ENCODE measurements at places on chromosomes 6 and 20. TPM values are rescaled to one million over a fixed set of nuclear protein-coding genes. Genes with fewer than 3 reads are reported as not detected.
A peak's percentile ranks its signal among the peaks of the same experiment; 100 is the strongest.

DNA sequence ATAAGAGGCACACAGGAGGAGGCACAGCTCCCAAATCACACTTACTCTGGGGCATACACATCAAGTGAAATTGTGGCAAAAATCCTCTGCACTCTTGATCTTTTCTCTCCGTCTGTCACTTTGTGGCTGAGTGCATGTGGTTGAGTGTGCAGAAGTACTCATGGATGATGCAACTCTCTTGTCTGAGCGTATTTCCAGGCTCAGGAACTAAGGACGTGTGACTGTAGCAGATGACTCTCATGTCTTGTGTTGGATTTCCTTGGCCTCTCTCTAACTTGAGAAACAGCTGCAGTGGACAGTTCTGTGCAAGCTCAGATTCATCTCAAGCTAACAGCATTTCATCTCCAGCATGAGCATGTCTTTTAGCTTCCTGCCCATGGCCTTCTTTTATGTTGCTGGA, 245.4 kb upstream of the FLRT3 start:
- no peak for ATAC-seq

DNA sequence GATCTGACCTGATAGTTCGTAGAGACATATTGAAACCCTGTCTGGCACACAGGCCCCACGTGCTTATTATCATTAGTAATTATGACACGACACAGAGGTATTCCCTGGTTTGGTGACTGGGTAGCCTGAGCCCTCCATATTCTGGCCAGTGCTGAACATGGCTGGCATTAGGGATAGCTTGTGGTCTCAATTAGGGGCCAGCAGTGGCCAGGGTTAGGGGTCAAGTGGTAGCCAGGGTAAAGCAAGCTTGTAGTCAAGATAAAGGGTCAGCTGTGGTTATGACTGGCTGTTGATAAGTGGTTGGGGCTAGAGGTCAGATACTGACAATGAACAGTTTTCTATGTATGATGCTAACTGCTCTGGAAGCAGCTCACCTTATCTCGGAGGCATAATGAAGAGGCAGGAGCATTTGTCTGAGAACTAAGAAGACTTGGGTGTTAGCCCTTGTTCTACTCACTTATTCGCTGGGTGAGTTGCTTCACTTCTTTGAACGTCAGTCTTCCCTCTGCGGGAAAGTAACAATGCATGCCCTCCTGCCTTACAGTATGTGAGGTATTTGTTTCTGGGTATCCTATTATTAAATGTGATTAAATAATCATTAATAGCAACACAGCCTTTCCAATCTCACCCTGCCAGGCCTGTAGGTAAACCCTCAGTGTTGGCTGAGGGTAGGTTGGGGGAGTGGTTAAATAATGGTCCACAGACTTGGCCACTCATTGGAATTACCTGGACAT, 66.7 kb downstream of the VEGFA start:
- no peak for ATAC-seq

DNA sequence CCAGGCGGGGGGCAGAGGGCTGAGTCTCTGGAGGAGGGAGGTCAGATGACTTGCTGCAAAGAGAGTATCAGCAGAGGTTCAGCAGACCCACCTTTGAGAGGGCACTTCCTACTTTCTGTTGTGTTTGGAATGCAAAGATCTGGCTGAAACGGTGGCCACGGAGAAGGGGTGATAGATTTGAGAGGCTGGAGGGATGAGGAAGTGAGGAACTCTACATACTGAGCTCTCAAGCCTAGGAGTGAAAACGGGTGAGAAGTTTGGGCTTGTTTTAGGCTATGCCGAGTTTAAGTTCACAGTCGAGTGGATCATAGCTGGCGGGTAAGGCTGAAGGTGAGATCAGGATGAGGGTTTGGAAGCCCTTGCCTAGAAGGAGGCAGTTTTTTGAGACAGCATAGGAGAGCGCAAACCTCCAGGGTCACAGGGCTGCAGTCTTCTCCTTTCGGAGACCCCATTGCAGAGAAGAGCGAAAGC, 477 bp upstream of the ITPA start:
- ATAC-seq, result peak; percentile 3

- no peak for ATAC-seq
Observed at GRCh38 chr20:17556837-17557674, 12.8 kb upstream of the DSTN start.

DNA sequence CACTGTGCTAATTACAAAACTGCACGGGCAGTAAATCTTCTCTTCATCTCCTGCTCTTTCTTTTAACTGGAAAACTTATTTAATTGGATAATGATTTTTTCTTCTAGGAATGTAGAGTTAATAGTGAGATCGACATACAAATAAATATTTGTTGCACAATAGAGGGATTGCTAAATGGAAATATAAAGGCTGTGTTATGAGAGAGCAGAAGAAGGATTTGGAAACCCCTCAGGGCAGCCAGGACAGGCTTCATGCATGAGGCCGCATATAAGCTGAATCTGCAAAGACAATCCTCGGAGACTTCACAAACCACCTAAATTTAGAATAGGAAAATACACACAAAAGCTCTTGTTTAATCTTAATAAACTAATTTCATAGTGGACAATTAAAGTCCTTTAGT, 2.9 kb upstream of the TAAR1 start:
- no peak for ATAC-seq

DNA sequence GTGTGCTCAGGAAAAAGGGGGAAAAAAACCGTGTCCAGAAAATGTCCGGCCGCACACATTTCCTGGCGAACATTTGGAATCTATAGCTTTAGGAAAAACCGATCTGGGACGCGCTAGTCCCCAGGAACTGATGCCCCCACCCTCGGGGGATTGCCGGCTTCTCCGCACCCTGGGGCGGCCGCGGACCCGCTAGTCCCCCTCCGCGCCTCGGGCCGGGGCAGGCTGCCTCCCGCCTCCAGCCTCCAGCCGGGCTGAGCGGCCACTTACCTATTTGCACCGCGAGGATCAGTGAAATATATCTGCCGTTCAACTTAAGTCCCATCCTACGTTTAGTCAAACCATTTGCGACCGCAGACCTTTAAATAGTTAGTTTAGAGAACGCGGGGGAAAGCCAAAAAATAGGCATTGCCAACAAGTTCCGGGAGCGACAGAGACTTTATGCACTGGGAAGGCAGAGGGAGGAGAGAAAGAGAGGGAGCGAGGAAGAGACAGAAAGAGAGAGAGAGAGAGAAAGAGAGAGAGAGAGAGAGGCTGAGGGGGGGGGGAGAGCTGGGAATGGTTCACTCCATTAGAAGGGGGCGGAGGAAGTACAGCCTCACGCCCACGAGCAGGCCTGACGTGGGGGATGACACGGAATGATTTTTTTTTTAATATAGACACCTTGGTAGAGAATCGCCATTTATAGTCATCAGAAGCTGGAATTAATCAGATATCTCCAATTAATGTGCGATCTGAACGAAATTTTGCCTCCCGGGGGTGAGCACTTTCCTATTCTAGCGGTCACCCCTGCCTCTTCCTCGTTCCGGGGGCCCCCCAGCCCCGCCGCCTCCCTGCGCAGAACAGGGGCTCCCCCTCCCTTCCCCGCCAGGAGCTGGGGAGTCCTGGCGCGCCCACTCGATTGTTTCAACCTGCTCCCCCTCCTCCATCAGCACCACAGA, at the start of gene NRN1:
Gene NRN1, minus strand, starts transcription at position 498 of the 938 bp plus-strand sequence. Its CDS starts 176 bp downstream, at position 322.
- ATAC-seq, result no peak

- ATAC-seq, result no peak
Observed at GRCh38 chr6:80251321-80251720, 144.8 kb downstream of the BCKDHB start.

GRCh38 chr20:64152906-64153305, 11.3 kb upstream of the MYT1 start:
- ATAC-seq, result no peak

- ATAC-seq, result no peak
Observed at GRCh38 chr6:56387621-56388414, 140.4 kb upstream of the COL21A1 start.

GRCh38 chr6:73732845-73733675, 37.1 kb downstream of the CD109 start:
- peak; percentile 74 for ATAC-seq

LAMA4 gene
- 6.9 TPM for total RNA-seq

All from motor neuron (in vitro differentiated cells).